NCI-H1436 treated with DMSO at 0.1 percent for 48 hours (cell line): ENCODE measurements at places on chromosomes 11 and 22.

GRCh38 chr22:17063411-17064106, 21.2 kb upstream of the IL17RA start:
- DNase-seq = no peak

DNA sequence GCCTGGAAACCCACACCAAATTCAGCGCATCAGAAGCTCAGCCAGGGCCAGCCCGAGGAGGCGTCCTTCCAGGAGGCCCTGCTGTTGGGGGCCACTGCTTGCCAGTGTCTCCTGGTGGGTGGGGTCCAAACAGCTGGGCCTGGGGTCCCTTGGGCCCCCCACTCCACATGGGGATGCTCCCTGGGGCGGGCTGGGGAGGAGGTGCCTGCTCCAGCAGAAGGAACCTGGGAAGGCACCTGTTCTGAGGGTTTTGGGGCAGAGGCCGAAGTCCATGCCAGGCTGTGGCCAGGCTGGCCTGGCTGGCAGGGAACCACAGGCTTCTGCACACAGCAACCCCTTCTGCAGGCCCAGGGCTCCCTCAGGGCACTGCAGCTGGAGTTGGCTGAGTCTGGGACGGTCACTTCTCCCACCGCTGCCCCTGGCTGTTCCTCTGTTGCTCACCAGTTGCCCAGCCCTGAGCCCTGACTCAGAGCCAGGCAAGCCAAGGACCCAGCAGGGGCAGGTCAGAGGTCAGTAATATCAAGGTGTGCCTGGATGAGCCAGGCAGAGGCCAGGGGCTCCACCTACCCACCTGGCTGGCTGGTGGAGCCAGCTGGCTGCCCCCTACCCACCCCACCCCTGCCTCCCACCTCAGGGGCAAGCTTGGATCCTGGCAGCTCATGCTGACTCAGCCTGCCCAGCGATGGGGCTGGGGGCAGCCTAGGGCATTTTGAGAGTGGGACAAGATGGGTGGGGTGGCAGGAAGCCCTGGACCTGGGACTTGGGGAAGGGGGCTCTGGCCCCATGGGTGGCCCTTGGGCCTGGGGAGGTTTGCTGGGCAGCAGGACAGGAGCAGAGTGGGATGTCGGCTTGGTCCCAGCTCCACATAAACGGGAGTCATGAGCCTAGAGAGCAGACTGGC, 12.0 kb upstream of the PHLDA2 start:
- DNase-seq = no peak

- no peak for DNase-seq
Observed at GRCh38 chr11:86416494-86416893, 41.8 kb downstream of the CCDC81 start.

DNA sequence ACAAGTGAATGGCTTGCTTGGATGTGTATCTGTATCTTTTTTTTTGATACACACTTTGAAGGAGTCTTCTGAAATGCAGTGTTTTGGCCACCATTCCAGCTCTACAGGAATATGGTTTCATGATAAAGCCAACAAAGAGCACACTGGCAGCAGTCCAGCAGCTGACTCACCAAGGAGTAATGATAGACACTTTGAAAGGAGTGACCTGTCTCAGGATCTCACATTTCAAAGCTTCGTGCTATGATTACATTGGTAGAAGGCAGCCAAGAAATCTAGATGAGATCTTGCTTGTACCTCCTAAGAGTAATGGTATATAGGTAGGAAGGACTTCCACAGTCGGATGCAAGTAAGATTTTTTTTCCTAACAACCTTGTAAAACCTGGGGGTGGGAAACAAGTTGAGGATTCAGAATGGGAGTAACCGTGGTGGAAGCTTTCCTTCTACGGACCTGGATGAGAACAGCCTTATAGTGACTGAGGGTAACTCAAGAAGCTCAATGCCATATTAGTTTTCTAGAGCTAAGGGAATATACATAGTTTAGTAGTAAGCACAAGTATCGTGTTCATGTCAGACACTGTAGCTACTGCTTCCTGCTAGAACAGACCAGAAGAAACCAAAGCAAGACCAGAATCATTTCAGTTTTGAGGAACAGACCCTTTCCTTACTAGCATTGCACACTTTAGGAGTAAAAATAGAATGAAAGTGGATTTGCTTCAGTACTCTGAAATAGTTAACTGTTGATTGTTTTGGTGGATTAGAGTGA, 25.0 kb downstream of the MTMR3 start:
- peak; percentile 43 for DNase-seq

DNA sequence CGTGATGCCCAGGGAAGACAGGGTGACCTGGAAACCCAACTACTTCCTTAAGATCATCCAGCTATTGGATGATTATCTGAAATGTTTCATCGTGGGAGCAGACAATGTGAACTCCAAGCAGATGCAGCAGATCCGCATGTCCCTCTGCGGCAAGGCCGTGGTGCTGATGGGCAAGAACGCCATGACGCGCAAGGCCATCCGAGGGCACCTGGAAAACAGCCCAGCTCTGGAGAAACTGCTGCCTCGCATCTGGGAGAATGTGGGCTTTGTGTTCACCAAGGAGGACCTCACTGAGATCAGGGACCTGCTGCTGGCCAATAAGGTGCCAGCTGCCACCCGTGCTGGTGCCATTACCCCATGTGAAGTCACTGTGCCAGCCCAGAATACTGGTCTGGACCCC, 43.5 kb upstream of the DAGLA start:
- DNase-seq = no peak

DNA sequence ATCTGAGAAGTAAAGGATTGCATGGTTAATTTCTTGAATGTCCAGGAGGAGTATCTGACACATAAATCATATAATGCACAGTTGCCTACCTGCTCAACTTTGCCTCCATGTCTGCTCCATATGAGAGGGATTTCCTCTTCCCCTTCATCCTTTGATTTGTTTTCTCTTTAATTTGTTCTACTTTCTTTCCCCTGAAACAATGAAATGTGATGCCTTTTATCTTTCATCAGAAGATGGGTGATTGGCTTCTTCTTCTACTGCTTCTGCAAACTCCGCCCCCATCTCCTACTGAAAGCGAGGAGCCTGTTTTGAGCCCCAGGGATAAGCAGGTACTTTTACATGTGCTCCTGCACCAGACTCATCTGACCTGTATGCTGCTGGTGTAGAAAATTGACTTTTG, 9.9 kb upstream of the ETS1 start:
- no peak for DNase-seq

DNA sequence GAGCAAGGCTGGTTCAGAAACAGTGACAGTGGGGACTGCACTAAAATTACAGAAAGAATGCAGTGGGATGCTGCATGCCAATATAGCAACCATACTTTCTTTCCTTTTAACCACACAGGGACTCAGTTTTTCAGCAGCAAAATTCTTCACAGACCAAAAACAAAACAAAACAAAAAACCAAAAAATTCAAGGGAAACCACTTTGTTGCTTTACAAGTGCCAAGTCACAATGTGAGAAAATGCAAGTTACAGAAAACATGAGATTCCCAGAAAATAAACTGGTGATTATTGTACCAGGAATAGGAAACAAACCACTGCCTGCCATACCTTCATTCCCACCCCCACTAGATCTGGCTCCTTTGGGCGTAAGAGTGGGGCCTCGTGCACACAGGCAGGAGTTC, 52.6 kb downstream of the TENM4 start:
- DNase-seq = no peak

GRCh38 chr22:45212306-45212709, 28.4 kb downstream of the KIAA0930 start:
- DNase-seq = no peak

GRCh38 chr22:19661156-19661555, 53.1 kb upstream of the SEPTIN5 start:
- DNase-seq = no peak

GRCh38 chr11:134932761-134933160, 520.7 kb upstream of the B3GAT1 start:
- no peak for DNase-seq

DNA sequence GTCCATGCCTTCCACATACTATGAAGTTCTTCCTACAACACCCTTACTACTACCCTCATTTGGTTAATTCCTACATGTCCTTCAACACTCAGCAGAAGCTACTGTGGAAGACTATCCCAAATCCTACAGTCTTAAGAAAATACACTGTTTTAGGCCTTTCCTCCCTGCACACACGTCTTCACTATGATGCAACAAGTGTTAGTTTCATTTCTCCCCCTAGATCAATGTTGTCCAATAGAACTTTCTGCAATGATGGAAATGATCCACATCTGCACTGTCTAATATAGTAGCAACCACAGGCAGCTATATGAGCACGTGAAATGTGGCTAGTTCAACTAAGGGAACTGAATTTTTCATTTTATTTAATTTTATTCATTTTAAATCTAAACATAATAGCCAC, 46.7 kb upstream of the CCDC34 start:
- no peak for DNase-seq

GRCh38 chr11:115188188-115188897, 315.9 kb downstream of the CADM1 start:
- no peak for DNase-seq

DNA sequence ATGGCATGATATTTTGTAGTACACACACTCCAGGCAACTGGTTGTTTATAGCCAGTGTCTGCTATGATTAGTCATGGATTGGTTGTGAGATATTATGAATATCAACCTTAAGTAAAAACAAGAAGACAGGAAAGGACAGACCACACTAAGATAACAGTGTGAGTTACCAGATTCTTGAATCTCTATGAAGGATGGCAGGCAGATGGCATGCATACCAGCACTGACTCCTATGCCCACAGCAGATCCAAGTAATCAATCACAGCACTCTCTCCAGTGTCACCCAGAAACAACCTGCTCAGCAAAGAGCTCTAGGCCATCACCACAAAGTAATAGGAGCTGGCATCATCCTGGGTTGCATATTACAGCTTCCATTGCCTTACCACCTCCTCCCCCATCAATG, 116.6 kb downstream of the GALNT18 start:
- DNase-seq = no peak

DNA sequence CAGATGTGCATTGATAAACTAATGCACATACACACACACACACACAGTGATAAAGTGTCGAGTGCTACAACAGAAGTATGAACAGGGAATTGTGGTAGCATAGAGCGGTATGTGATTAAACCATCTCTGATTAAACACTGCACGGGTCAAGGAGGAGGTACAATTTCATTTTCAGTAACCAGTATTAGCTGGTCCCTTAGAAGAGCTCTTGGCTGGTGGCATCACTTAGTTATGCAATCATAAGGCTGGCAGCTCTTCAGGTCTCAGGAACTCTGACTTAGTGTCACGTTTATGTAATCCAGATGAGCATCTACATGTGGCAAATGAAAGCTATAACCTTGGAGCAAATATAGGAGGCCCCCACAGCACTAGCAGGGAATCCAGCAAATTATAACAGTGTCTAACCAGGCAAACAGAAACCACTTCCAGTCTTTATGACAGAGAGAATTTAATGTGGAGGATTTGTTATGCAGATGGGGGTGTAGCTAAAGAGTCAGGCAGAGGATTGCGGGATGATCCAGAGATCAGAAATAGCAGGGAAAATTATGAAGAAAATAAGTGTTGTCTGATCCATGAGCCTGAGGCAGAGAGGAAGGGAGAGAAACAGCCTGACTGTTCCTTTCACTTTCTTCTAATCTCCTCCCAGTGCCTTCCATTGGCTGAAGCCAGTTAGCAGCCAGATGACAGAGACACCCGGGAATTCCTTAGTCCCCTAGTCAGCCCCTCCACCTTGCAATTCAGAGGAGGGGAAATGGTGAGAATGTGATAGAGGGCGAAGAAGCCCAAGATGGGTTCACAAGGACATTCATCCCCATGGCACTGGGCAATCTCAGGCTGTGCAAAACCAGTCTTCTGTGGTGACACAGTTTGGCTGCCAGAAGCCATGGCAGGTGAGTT, 533.1 kb upstream of the TENM4 start:
- DNase-seq = no peak

- no peak for DNase-seq
Observed at GRCh38 chr11:46222490-46223251, 54.8 kb upstream of the CREB3L1 start.

DNA sequence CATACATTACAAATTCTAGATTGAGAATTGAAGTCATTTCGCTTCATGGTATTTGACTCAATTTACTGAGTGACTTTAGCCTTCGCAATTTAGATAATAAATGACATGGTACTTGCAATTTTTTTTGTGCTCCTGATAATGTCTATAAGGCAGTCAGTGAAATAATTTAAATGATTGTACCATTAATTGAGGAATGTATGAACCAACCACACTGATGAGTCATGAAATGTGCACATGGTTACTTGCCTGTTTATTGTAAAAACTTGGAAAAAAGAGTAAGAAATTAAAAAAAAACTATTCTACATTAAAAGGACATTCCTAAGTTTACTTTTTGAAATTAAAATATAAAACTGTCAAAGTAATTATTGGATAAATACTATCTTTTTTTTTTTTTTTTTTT, 43.3 kb downstream of the DNAJC24 start:
- no peak for DNase-seq

DNA sequence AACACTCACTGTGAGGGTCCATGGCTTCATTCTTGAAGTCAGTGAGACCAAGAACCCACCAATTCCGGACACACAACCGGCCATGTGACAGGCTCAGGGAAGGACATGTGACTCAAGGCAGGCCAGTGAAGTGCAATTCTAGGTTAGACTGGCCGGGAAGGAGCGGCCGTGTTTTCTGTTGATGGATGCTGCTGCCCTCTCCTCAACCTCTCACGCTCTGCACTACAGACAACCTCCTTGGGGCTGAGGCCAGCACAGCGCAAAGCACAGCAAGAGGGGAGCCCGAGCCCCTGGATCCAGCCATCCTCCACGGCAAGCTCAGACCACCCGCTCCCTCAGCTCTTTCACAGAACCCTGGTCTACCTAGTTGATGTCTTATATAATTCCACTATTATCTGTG, 2.8 kb downstream of the NUDT8 start:
- DNase-seq = no peak

GRCh38 chr11:83734120-83734519, 448.0 kb upstream of the CCDC90B start:
- no peak for DNase-seq

DNA sequence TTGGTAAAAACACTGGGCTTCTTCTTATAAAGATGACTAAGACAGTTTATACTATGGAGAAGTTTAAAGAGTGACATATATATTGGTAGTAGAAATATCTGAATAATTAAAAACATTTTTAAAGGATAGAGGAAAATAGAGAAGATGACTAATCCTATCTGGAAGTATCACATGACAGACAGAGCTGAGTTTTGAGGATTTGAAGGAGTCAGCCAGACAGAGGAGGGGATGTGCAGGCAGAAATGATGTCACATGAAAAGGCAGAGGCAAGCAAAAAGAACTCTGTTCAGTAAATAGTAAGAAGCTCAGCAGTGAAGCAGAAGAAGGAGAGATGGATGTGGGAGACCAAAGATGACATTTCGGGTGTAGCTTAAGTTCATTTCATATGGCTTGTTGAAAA, 1.6 kb downstream of the OR10A2 start:
- DNase-seq = no peak

DNA sequence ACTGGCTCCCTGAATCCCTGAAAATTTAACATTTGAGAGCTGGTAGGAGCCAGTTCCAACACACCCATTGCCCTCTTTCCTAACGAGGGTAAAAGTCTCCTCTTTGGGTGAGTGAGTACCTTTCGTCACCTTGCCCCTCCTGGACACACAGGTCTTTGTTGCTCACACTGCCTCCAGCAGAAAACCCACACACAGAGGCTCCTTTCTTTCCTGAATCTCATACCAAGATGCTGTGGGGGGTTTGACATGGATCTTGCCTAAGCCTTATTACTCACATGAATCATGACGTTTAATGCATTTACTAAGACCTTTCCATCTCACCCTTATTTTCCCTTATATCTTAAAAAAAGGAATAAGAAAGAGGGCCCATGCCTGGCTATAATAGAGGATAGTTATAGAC, 53.0 kb downstream of the PARVA start:
- no peak for DNase-seq

GRCh38 chr11:36002796-36003195, 58.9 kb downstream of the LDLRAD3 start:
- DNase-seq = no peak

- DNase-seq = no peak
Observed at GRCh38 chr11:116217006-116217405, 555.8 kb downstream of the BUD13 start.
